ENCODE measurements at places on chromosomes 13 and 19.

DNA sequence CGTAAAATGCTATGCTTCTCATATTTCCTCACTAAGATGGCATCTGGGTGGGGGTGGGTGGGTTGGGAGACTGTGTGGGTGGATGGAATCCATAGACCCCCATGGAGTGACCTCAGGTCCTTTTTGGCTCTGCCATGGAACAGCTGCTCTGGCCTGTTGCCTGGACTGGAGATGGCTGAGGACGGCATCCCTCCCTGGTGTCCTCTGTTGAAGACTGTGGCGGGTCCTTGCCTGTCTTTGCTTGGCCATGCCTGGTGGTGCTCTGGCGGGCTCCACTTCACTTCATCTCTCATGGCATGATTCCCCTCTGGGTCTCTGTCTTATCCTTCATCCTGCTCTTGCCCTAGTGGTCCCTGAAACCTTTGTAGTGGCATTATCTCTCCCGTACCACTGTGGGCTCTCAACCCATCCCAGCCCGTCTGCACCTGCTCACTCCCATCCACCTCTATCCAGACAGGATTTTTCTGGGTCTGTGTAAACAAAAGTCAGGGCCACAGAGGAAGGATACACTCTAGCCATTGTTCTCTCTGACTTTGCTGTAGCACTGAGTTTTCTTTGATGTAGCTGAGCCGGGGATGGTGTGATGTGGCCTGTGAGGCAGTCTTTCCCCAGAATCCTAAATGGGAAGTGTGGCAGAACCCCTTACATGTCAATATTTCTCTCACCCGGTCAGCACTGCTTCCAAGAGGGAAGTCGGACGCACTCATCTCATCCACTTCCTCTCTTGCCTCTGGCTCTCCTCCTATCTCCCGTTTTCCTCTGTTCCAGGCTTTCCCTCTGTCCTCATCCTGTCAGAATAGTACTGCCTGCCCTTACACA lies 36.1 kb downstream of the WDFY2 start:
- DNase-seq = peak; percentile 78

DNA sequence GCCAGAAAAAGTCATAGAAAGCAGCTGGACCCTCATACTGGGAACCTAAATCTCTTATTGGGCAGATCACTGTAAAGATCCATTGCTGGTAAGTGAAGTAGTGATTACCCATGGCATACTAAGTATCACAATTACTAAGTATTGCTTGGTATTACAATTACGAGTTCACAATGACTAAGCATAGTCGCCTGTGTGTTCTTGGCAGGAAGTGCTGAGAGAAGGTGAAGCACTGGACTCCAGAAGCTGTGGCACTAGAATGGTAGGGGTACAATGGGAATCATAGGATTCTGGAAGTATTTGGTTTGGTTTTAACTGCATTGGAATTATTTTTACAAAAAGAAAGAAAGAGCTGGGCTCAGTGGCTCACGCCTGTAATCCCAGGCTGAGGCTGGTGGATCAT lies 20.3 kb downstream of the LGALS16 start:
- DNase-seq = no peak

GRCh38 chr19:48718711-48719231 lies 754 bp downstream of the MAMSTR start:
- DNase-seq = peak; percentile 58

DNA sequence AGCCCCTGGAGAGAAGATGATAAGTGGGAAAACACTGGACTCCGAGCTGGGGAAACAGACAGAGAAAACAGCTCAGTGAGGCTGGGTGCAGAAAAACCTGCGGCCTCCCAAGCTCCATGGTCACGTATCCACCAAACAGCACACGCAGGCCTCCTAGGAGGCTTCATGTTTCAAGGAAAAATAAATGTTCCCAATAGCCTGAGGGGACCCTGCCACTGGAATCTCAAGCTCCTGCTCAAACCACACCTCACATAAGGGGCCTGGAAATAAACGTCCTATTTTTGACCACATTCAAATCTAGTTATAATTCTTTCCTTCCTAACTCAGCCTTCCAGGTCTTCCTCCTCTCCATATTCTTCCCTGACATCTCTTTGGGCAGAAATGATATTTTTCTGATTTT lies 225.7 kb downstream of the ABCC4 start:
- DNase-seq = no peak

GRCh38 chr19:37981785-37982475 lies 74.9 kb downstream of the SIPA1L3 start:
- DNase-seq = no peak

GRCh38 chr19:33089010-33089409 lies 8.0 kb downstream of the GPATCH1 start:
- no peak for DNase-seq

- DNase-seq = no peak
Measured at GRCh38 chr19:51022526-51022925, 3.0 kb upstream of the KLK10 start.

GRCh38 chr19:35017507-35017906 lies 12.8 kb upstream of the SCN1B start:
- no peak for DNase-seq

GRCh38 chr13:92122186-92122853 lies 723.9 kb downstream of the GPC5 start:
- DNase-seq = no peak

DNA sequence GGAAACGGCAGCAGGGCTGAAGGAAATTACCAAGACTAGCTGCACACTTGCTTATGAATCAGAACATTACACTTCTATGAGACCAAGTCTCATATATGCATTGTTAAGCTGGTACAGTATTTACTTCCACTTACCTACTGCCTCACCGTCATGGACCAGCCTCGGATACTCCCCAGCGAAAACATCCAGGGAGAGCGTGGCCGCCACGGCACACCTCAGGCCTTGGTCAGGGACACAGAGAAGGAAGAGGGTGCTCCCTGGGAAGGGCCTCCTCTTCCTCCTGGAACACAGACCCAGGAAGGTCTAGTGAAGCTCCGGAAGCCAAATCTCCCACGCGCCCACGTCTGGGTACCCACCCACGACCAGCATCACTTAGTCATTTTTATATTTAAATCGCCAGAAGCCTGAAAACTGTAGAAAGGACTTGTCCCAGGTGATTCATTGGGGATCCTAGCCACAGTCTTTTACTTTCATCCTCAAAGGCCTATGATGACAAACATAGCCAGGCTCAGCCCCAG lies 24.4 kb upstream of the MTIF3 start:
- DNase-seq = no peak

Measured in muscle of leg (tissue), 16 donors.